HT-29 (cell line): ENCODE measurements at places on chromosomes 4 and X.
A peak's percentile ranks its signal among the peaks of the same experiment; 100 is the strongest.

DNA sequence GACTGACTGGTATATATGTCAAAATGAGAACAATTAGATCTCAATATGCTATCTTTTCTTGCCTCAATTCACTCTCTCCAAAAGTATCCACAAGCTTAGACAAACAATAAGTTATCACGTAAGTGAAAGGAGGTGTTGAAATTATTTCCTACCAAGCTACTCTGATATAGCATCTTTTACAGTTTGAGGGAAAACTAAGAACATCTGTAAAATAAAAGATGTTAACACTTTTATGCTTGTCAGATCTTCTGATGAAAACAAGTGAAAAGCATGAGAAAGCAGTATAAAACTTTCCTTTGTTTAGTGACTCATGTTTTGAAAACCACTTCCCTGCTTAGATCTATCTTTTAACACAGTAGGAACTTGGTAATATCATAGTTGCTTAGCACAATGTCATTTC is 8.4 kb upstream of the MAB21L2 start:
- DNase-seq: no peak

DNA sequence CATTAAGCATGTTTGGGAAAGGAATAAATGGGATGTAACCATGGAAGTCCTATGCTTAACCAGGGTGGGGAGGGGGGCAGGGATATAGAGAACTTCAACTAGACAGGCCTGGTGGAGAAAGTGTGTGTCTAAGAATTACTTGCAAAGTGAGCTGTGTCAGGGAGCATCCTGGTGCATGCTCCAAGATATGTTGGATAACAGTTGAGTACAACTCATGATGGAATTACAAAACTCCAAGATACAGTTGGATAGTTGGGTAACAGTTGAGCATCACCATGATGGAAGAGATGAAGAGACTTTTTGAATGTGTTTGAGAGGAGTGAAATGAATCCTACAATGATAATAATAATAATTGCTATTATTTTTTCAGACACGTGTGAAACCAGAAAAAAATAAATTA is 26.1 kb upstream of the ACSL1 start:
- DNase-seq: no peak

DNA sequence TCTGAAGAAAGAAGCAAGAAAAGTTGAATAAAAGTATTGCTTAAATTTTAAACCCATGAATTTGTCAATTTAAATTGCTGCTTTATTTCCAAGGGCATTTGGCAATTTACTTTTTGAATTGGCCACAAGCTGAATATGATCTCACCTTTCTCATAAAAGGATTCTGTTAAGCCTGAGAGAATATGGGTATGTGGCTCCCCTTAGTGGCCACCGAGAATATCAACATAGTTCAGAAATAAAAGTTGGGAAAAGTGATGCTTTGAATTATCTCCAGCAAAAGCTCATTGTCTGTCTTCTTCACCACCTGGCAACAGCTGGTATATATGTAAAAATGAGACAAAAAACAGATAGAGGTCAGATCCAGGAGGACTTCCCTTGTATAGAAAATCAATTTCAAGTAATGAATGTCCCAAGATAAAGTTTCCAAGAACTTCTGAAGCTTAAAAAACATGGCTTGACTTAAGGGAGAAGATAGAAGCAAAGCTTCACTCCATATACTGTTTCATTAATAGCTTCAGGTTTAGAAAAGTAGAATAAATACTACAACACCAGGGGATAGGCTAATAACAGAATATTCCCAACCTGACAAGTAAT is 290.7 kb upstream of the FAM241A start:
- peak; percentile 44 for DNase-seq

GRCh38 chr4:142168181-142168580 is 531.8 kb downstream of the IL15 start:
- DNase-seq: no peak

DNA sequence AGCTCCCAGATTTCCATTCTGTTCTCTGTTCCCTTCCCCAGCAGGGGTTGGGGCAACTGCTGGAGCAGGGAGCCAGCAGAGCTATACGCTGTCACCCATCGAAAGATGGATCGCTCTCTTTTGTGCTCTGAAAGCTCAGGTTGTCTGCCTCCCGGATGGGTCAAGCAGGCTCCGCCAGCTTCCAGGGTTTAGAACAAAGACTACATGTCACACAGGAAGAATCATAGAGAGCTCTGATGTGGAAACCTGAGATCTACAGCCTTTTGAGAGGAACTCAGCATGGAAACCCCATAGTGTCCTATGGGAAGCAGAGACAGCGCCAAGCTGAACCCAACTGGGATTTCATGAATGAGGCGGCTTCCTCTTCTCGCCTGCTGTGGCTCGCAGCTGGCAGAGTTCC is 205.4 kb downstream of the HS3ST1 start:
- DNase-seq: no peak

DNA sequence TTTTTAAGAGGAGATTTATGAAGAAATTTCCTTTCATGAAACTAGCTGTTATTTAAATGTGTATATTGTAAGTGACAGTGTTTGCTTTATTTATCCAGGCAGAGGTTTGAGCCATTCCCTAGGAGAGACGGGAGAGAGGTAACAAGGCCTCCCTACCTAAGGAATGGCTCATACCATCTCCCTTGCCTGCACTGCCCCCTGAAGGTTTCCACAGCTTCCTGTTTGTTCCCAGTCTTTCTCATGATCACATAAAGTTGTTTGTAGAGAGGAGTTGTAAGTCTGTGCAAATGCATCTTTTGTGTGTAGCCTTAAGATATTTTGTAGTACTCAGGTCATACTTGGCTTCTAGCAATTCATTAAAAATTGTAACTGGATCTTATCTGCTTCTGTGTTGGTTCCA is 1504.5 kb upstream of the PCDH10 start:
- peak; percentile 41 for DNase-seq
